GM23338 (cell line): ENCODE measurements at places on chromosomes 13 and 19. TPM values are rescaled to one million over a fixed set of nuclear protein-coding genes. Genes with fewer than 3 reads are reported as not detected.

DNA sequence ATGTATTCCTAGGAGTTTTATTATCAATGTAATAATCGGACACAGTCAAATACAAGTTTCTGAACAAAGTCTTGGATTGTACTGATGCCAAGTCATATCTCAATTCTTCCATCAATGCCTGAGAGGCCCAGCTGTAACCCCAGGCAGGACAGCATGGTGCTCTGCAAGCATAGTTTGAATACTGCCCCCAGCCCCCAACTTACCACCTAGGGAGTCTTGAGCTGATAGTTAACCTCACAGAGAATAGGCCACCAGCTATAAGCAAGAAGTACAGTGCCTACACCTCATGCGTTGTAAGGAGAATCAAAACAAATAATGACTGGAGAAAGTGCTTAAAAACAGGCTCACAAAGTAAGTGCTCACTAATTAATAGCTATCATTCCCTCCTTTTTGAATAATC, 2.7 kb downstream of the PROSER1 start:
- DNase-seq: peak; percentile 31

GRCh38 chr19:39595950-39596349, 6.4 kb upstream of the LGALS13 start:
- DNase-seq: no peak

- peak; percentile 96 for DNase-seq
Observed at GRCh38 chr19:58559275-58560006, 1.0 kb upstream of the UBE2M start.

Gene PDX1
- not detected in 2 replicates for total RNA-seq

- DNase-seq: peak; percentile 59
Observed at GRCh38 chr13:111202745-111203144, 87.6 kb downstream of the ARHGEF7 start.

GRCh38 chr13:76829572-76830327, 56.5 kb downstream of the KCTD12 start:
- DNase-seq: no peak

Gene PRR12
- 32.1 and 41.6 TPM in 2 replicates for total RNA-seq

- no peak for DNase-seq
Observed at GRCh38 chr13:79196366-79196765, 209.7 kb downstream of the RBM26 start.

DNA sequence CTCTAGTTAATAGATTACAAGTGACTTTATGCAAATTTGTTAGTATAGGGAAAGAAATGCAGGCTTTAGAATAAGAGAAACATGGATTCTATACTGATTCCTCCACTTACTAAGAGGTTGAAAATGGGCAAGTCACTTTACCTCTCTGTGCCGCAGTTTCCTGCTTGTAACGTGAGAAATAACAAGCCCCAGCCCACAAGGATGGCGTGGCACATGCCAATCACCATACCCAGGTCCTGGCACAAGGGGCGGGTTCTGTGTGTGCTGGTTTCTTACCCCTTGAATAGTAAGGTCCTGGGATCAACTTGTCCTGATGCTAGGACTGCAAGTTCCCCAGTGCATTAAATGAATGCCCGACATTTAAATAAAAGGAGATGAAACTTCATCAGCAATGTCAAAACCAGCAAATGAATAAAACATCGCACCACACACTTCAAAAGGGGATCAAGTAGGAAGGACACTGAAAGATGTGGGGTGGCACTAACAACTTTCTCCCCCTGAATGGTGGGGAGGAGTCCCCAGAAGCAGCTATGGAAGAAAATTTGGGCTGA, 7.9 kb upstream of the SIGLEC9 start:
- DNase-seq: no peak

GRCh38 chr13:77836423-77836822, 82.2 kb downstream of the EDNRB start:
- DNase-seq: no peak

Gene ZNF66
- 58.8 and 67.3 TPM in 2 replicates for total RNA-seq

DNA sequence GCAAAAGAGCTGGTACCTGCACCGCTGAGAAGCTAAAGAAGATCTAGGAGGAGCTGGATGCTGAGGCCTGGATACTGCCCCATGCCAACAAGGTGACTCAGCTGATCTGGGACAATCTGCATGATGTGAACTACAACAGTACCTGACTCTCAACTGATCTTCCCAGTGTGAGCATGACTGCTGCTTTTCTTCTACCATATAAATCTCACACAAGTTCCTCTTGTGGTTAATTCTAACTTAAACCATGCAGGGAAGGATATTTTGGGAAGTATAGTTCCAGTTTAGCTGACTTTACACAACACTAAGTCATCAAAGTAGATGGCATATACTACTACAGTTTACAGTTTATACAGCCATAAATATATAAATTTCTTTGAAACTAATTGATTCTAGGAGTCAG, 91.9 kb downstream of the SLAIN1 start:
- no peak for DNase-seq

Gene NANOS2
- 0.14 TPM in 1 of 2 replicates, not detected in the other for total RNA-seq

- no peak for DNase-seq
Observed at GRCh38 chr13:95181586-95181985, 119.7 kb downstream of the ABCC4 start.

Gene SOHLH2
- 2.8 and 3.5 TPM in 2 replicates for total RNA-seq

- DNase-seq: no peak
Observed at GRCh38 chr13:35714588-35715377, 238.3 kb upstream of the MAB21L1 start.

GRCh38 chr19:49691243-49692146, 579 bp downstream of the CPT1C start:
- DNase-seq: peak; percentile 90

DNA sequence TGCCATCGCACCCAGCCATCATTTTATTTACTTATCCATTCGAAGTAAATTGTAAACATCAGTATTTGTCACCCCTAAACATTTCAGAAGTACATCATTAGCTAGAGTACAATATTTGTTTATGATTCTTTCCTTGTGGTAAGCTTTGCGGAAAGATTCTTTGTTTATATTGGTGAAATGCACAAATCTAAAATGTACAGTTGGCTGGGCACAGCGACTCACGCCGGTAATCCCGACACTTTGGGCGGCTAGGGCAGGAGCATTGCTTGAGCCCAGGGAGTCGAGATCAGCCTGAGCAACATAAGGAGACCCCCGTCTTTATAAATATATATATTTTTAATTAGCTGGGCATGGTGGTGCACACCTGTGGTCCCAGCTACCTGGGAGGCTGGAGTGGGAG, 10.1 kb downstream of the LGALS7B start:
- DNase-seq: no peak

- DNase-seq: no peak
Observed at GRCh38 chr19:41774515-41774980, 19.2 kb downstream of the CEACAM6 start.

Gene DNAAF3
- total RNA-seq: 5.6 and 8.5 TPM in 2 replicates

Gene HSD11B1L
- total RNA-seq: 12.9 and 14.6 TPM in 2 replicates

Gene NTN5
- 0.82 and 0.94 TPM in 2 replicates for total RNA-seq

DNA sequence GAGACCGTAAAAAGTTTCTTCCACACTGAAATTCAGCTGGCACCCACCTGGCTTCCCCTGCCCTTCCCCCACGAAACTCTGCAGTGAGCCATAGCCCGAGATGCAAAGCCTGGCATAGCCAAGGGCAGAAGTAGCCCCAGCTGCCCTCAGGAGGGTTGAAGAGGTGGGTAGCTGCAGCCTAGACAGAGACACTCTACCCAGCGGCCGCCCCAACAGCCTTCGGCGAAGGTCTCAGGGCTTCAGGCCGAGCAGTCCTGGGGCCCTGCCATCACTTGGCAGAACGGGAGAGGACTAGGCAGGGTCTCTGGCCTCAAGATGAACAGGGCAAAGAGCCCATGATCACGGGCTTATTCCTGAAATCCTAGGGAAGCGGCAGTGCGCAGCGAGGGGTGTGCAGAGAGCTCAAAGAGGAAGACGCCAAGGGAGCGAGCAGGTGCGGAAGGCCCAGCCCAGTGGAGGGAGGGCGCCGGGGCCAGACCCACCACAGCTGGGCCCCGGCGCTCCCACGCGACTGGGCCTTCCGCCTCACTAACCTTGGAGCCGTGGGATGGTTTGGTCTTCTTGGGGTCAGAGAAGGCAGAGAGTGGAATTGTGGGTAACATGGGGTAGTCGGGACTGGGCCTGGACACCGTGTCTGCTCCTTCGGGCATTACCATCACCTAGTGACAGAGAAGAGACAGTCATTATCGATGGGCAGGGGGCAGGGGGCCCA, 53.2 kb downstream of the MLLT1 start:
- no peak for DNase-seq

Gene LIM2
- not detected in 2 replicates for total RNA-seq

DNA sequence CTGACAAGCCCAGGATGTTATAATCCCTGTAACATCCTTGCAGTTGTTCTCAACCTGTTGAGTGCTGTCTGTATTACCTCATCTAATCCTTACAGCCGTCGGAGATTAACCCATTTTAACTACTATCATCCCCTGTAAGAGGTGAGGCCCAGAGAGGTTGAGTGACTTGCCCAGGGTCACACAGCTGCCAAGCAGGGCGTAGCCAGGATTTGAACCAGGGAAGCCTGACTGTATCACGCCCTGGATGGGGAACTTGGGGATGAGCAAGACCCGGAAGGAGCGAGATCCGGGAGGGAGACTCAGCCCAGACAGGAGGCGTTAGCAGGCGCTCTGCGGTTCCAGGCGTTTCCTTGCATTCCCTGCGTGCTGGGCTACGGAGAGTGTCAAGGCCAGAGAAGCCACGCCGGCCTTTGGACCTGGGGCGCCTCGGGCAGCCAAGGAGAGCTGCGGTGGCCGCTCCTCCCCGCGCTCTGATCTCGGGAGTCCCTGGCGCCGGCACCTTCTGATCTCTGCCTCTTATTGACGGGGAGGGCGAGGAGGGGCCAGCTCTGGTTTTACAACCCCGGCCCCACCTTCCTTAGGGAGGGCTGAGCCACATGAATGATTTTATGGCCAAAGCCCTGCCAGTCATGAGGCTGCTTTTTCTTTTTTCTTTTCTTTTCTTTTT, 6.2 kb downstream of the SULT2B1 start:
- DNase-seq: peak; percentile 87

DNA sequence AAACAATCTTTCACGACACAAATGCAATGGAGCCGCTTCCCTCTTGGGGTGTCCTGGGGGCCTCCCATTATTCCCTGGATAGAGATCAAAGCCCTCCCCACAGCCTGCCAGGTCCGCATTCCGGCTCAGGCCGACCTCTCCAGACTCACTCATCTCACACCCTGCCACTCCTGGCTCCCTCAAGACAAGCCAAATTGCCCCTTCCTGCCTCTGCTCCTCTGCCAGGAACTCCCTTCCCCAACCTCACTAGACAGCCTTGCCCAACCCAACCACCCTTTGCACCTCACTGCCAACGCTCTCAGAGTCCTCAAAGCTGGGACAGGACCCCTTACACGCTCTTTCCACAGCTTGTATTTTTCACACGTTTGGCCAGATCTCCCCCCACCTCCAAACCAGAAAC, 1.5 kb downstream of the ABHD17A start:
- no peak for DNase-seq

GRCh38 chr13:23506071-23506806, 64.0 kb upstream of the TNFRSF19 start:
- no peak for DNase-seq

GRCh38 chr19:55667958-55668357, 7.1 kb upstream of the EPN1 start:
- no peak for DNase-seq

DNA sequence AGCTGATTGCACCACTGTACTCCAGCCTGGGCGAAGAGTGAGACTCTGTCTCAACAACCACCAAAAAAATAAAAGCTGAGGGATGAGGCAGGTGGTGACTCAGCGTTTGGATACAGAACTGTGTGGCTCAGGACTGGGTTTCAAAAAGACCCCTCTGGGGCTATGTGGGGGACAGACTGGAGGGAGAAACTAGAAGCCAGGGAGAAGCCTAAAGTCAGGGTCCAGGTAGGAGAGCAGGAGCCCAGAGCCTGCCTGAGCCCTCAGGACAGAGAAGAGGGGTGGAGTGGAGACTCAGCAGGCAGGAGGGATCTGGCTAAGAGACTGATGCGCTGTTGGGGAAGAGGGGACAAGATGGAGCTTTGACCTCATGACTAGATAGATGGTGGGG, 1.8 kb upstream of the CD37 start:
- DNase-seq: no peak

- DNase-seq: peak; percentile 14
Observed at GRCh38 chr13:106078191-106078590, 457.3 kb downstream of the EFNB2 start.

- DNase-seq: peak; percentile 76
Observed at GRCh38 chr19:34336781-34337271, 28.2 kb upstream of the GPI start.

DNA sequence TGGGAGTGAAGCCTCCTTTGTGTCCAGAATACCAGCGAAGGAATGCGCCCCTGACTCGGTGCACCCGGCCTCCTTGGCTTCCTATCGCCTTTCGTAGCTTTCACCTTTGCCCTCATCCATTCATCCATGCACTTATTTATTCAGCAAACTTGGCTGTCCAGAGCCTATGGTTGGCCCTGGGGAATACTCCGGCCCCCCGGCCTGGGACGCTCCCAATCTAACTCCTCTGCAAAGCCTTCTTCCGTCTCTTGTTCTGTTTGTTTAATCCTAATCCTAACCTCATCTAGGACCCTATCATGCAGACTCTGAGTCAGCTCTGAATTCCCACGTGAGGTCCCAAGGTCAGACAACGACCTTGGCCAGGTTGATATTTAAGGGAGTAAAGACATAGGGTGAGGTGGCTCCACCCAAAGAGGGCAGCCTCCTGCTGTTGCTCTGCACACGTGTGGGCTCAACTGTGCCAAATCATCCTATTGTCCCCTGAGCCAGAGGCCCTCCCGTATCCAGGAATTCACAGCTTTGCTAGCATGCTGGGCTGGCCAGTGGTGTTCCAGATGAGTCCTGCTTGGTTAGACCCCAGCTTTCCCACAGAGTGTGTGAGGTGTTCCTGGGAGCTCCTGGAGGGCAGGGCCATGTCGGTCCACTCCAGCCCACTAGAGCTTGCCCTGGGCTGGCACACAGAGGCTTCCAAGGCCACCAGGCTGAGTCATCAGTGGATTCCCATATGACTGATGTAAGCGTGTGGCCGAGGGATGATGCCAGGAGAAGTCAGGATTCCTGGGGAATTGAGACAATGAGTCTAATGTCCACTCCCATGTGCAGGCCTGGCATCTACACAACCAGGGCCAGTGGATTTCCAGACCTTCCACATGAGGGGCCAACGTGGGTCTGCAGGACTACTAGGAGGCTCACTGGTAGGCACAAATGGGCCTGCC, 6.5 kb upstream of the CCNE1 start:
- no peak for DNase-seq

Gene C19orf33
- 26.7 and 58.9 TPM in 2 replicates for total RNA-seq

DNA sequence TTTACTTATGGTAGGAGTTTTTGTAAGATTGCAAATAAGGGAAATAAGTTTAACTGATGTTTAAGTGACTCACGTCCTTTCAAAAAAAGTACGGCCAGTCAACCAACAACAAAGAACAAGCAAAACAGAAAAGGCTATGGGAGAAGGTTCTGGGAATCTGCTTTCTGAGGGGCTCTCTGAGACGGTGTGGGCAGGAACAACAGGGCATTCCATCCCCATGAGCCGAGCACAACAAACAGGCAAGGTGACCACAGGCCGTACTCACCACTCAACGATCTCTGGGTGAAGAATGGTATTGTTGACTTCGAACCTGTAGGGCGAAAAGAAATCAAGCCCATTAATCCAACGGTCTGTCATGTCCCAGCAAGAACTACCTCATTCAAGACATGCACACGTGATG, 43.8 kb downstream of the PEPD start:
- no peak for DNase-seq
